ENCODE measurements at places on chromosomes 7 and 10.

DNA sequence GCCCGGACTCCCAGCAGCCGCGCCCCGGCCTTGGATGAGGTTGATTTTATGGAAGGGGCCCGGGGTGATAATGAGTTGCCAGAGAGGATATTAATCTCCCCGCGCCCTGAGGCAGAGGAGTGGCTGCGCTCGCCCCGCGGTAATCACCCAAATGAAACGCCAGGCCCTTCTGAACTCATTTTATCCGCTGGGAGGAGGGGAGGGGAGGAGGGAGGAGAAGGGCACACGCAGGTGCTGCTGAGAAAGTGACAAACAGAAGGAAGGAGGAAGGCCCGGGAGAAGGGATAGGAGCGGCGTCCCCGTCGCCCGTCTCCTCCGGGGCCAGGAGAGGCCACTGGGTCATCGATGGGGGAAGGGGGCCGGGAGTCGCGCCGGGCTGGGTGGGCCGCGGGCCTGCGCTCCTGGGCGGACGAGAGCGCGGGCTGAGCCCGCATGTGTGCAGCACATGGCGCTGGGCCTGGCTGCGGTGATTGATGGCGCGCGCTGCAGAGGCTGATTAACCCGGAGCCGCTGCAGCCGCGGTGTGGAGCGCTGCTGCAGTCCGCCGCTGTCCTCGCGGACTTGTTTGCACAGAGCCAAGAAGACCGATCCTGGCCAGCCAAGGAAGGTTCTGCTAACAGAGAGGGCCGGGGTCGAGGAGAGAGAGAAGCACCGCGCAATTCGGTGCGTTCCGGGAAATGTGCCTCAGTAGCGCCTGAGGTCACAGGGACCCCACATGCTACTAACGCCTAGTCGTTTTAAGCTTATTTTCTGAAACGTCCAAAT lies 6.5 kb downstream of the MNX1 start:
- DNase-seq: peak; percentile 44

GRCh38 chr7:68900096-68900495 lies 698.2 kb upstream of the AUTS2 start:
- no peak for DNase-seq

GRCh38 chr10:9137368-9137767 lies 1082.9 kb downstream of the GATA3 start:
- DNase-seq: no peak

- no peak for DNase-seq
Measured at GRCh38 chr10:27792216-27792615, 46.6 kb upstream of the MKX start.

- peak; percentile 34 for DNase-seq
Measured at GRCh38 chr7:123615344-123615743, 13.7 kb downstream of the ASB15 start.

DNA sequence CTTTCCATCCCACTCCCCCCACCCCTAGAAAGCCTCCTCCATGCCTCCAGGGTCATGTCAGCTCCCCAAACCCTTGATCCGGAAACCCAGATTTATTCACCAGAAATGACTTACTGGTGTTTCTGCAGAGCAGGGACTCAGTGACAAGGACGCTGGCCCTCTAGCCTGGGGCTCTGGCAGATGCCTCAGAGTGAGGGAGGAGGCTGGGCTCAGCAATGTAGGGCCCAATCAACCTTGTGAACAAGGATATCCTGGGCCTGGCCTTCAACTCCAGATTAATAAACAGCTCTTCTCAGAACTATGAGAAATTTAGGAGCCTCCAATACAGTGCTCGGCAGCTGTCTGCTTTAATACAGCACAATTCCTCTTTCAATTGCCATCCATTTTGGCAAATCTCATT lies at the start of gene MBL2:
Gene MBL2, minus strand, starts transcription at position 162 of the 400 bp plus-strand sequence. CDS start 1,149 bp downstream, outside the sequence.
- DNase-seq: no peak

DNA sequence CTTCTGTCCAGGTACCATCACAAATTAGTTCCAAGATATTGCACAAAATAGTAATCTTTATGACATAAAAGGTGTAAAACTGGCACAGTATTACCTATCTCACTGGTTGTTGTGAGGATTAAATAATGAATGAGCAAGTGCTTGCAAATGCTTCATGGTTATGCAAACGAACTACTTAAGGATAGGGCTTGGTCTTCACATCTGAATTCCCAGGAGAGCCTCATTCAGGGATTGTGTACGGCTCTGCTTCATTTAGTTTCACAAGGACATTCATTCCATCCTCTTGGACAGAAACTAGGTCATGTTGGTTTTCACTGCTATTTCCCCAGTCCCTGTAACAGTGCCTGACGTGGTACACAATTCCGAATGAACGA lies 12.1 kb downstream of the ABCA13 start:
- peak; percentile 72 for DNase-seq

DNA sequence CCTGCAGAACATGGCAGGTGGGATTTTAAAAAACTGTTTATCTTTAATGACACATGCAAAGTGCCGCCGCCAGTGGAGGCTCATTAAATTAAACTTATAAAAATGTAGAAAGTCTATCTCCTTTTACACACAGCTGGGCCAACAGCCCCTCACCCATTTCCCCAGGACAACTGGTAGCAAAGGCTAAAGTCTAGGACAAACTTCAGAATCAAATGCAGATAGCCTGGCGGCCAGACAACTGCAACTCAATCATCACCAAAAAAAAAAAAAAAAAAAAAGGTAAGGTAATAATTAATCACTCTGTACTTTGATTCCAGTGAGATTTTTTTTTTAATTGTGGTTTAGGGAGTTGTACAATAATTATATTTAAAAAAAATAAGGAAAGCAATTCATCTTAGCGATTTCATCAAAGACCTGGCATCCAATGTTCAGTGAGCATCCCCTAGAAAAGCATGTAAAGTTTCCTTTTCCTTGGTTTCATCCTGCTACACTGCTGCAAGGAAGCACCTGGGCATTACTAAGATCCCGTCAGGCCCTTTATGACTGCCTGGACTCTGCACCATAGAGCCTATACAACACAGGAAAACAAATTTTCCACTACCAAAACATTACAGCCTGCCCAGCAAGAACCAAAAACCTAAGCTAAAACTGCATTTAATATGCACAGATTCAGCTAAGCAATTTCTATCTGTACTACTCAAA lies 98.5 kb downstream of the GRB10 start:
- no peak for DNase-seq

DNA sequence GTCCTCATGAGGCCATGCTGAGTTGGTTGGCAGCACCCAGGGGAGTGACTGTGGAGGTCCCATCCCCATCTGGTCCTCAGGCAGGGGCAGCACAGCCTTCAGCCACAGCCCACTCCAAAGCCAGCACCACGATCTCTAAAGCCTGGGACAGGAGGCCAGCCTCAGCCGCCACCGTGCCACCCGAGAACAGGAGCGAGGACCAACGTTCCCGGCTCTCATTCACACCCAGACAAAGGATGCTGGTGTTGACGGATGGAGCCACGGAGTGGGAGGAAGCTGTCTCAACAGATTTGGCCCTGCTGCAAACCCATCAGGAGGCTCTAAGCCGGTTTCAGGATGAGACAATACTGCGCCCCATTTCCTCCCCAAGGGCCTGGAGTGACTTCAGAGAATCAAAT lies 42.7 kb upstream of the PPP2R2D start:
- no peak for DNase-seq

DNA sequence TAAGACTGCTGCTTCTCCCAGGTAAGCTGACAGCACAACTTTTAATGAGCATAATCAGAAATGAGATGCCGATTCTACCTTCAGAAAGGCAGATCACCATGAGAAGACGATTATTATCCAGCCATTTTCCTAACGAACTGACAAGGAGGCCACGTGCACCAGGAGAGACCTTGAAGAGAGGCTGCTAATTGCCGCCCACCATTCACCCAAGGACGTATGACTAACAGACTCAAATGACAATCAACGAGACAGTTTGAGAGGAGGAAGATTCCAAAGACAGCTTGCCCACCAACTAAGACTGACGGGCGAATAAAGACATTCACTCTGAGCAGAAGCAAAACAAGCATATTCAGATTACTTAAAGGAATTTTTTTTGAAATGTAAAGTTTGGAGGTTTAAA lies 301.9 kb upstream of the TAC1 start:
- DNase-seq: no peak

GRCh38 chr7:128154504-128154903 lies 86.6 kb upstream of the LEP start:
- DNase-seq: no peak

DNA sequence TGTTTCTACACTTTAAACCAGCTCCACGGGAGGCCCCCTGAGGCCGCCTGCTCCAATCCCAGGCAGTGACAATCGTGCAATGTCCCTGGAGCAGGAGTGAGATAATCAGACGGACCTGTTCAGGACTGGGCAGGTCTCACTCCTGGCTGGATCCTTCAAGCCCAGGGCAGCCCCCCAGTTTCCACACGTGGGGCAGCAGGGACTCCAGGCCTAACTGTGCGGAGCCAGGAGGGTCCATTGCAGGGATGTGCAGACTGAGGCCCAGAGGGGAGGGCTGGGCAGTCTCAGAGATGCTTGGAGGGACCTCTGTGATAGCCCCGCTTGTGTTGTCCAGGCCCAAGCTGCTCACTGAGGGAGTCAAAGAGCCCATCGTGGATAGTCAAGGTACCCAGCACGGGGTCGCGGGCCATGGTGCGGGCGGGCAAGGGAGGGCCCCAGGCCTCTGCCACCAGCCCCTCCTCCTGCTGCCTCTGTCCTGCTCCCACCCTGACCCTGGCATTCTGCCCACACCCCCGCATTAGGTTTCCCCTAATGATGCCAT lies 110.5 kb upstream of the KCTD7 start:
- DNase-seq: no peak

DNA sequence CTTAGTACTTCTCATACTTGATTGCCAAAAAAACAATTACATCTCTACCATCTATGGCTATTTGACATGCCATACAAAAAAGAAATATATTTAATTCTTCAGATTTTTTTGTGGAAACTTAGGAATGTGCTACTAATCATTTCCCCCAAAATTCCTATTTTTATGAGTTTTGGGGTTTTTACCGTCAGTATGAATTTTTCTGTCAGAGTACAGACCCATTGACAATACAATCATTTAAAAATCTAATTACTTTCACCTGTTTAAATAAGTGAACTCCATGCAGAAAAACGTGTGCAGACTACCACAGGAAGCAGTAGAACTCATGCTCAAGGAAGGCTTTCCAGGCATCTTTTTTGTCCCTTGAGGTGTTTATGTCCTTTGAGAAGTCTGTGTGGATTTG lies 48.8 kb upstream of the FOXP2 start:
- no peak for DNase-seq

DNA sequence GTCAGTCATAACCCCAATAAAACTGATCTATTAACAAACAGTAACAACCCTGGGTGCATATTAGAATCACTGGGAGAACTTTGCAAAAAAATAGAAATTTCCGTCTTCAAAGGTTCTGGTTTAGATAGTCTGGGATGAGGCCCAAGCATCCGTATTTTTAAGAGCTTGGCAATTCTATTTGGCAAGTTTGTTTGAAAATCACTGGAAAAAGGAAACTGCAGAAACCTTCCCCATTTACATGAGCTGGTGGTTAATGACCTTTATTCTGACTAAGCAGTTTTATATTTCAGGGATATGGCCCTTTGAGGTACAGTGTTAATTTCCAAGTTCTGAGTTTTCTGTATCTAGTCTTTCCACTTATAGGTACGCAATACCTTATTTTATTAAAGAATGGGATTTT lies 115.8 kb upstream of the PRR15 start:
- DNase-seq: no peak

DNA sequence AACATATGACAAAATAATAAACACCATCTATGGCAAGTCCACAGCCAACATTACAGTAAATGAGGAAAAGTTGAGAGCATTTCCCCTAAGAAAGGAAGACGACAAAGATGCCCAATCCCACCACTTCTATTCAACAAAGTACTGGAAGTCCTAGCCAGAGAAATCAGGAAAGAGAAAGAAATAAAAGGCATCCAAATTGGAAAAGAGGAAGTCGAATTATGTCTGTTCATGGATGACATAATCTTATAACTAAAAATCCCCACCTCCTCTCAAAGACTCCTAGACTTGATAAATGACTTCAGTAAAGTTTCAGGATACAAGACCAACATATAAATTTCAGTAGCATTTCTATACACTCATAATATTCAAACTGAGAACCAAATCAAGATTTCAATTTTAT lies 288.5 kb upstream of the POT1 start:
- no peak for DNase-seq

DNA sequence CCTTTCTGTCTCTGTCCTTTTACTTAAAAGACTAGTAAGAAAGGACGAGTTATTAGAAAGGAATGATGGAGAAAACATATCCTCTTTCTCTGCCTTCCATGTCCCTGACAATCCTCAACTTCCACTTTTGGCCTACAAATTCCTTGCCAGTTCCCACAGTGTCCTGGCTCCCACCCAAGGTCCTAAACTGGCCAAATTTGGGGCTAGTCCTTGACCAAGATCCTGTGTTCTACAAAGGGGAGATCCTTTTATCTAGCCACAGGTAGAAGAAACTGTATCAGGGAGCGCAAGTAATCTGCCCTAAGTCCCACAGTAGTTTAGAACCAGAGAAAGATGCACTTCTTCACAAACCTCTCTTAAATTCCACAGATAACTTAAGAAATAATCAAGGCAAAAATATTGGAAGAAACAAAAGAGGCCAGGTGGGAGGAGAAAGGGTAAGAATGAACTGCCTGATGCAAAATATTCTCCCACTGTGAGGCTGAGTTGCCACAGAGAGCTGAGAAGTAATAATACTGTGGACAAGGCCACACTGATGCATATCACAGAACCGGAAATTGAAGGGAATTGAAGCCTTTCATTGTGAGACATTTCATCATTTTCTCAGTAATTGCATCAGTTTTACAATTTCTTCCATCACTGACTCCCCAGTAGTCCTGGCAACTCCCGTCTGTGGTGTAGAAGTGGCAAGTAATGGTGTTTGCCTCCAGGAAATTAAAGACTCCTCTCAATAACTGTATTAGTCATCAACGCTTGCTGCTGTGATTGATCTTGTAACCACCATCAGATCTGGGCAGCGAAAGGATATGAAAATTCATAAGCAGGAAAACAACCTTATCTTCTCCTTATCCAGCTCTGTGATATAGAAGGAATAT lies 47.2 kb downstream of the DNAJC12 start:
- no peak for DNase-seq

DNA sequence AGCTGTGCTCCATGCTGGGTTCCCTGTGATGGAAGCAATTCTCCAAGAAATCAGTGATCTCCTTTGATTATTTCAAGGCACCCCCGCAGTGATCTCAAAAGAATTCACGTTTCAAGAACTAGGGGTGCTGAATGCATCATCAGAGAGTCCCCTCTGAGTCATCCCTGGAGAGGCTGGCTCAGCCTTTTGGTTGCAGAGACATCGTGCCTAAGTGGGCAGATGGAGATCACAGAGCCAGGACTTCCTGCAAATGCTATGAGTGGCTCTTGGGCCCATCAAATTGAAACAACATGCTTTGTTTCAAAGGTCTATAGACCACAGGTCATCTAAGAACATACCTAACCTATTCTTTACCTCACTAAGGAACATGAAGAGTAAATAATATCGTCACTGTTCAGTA lies 41.5 kb upstream of the PLEKHA1 start:
- no peak for DNase-seq

All from myocyte (in vitro differentiated cells).